ENCODE measurements at places on chromosomes 2 and 18.

DNA sequence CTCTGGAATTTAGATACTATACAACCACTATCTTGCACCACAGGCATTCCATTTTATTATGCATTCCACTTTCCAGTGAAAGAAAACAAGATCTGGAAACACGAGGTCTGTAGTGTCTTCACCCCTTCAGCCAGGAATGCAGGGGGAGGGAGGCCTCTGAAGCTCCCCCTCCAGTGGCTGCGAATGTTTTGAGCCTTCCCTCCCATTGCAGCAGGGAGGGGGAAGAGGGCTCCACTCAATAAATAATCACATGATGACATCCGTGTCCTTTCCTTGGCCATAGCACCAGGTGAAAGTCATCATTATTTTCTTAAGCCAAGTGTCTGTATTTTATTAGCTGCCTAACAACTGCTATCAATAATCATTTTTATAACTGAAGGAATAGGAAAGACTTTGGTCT lies 38.6 kb downstream of the ALPK2 start:
- peak; percentile 74 for DNase-seq

- peak; percentile 36 for DNase-seq
These were observed 152.0 kb downstream of the SRBD1 start for GRCh38 chr2:45458909-45459563.

DNA sequence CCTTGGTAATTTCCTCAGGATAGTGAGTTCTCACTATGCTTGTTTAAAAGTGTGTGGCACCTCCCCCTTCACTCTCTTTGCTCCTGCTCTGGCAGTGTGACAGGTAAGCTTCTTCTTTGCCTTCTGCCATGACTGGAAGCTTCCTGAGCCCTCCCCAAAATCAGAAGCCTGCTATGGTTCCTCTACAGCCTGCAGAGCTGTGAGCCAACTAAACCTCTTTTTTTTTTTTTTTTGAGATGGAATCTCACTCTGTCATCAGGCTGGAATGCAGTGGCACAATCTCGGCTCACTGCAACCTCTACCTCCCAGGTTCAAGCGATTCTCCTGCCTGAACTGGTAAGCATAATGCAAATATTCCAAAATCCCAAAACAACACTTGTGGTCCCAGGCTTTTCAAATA lies 80.0 kb downstream of the SOWAHC start:
- no peak for DNase-seq

DNA sequence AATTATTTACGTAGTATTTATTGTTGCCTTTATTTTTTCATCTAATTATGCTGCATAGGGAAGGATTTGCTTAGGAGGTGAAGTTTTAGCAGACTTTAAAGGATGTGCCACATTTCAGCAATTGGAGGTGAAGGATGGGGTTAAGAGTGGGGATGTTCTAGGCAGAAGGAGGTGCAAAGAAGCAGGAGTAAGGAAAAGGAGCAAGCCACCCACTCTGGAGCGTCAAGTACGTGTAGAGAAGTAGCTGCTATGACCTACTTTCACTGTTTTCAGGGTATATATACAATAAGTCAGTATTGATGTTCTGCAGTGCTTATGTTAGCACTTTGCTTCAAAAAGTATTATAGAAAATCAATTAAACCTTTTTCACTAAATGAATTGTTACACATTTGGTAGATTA lies 34.4 kb downstream of the ITGAV start:
- no peak for DNase-seq

GRCh38 chr2:202757339-202757738 lies 114.2 kb downstream of the ICA1L start:
- no peak for DNase-seq

DNA sequence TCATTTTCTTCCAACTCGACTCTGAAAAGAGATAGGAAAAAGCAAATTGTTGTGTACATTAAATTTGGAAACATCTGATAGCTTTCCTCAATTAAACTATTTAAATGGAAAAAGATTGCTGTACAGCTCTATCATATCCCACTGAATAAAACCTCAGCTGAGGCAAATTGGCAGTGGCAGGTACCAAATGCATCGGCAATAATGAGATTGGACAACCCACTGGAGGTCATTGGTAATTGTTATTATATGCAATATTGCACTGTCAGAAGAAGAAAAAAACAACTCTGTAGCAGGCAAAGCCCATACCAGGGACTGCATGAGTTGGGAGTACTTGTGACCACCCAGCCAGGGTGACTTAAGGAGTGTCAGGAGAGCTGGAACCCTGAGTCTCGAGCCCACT lies 291.6 kb upstream of the SKOR2 start:
- no peak for DNase-seq

DNA sequence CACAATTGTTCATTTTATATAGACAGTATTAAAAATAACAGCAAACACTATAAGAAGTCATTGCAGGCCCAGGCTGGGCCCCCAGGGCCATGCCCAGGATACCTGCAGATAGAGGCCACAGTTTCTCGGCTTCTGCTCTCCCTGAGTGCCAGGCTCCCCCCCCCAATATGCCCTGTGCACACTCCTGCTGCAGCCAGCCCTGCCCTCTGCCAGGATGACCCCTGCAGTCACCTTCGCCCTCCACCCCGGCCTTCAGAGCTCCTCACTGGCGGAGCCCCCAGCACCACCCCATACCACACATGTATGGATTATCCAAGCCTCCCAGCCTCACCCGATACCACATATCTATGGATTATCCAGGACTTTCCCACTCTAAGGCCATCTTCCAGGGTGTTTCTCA lies 104.5 kb downstream of the TPO start:
- no peak for DNase-seq

- DNase-seq = no peak
These were observed 2.7 kb upstream of the ZC3H8 start for GRCh38 chr2:112257575-112257974.

DNA sequence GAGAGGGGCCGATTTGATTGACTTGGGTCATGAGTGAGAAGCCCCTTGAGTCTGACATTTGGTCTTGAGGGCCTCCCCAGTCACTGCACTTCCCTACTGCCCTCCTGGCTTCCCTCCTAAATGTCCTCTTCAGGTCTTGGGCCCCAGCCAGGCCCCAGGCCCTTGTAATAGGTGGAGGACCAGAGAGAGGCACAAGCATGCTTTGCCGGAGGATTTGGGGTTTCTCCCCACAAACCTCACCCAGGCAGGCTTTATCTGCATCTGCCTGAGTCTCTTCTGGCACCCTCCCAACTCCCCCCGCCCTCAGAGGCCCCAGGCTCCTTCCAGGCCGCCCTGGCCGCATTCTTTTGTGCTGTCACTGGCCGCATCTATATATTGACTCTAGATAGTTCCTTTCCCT lies 270.7 kb downstream of the HAUS1 start:
- no peak for DNase-seq

GRCh38 chr2:101766871-101767739 lies 69.6 kb downstream of the MAP4K4 start:
- DNase-seq = no peak

- DNase-seq = no peak
These were observed 117.8 kb downstream of the DYM start for GRCh38 chr18:49342690-49343089.

GRCh38 chr18:6174983-6175745 lies 239.5 kb downstream of the L3MBTL4 start:
- no peak for DNase-seq

DNA sequence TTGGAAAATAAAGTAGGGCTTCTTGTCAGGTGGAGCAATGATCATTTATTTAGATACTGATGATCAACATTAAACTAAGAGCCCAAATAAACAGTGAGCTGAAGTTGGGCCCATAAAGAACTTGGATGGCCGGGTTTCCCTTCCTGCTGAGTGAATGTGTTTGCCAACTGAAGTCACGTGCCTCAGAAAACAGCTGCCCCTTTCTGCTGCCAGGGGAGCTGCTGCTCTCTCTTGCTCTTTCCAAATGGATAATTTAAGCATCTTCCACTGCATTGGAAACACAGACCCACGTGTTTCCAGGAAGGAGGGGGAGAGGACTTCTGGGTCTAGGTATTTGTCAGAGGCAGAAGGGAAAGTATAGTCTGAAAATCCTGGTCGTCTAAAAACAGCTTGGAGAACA lies 22.9 kb upstream of the NCKAP5 start:
- peak; percentile 88 for DNase-seq

DNA sequence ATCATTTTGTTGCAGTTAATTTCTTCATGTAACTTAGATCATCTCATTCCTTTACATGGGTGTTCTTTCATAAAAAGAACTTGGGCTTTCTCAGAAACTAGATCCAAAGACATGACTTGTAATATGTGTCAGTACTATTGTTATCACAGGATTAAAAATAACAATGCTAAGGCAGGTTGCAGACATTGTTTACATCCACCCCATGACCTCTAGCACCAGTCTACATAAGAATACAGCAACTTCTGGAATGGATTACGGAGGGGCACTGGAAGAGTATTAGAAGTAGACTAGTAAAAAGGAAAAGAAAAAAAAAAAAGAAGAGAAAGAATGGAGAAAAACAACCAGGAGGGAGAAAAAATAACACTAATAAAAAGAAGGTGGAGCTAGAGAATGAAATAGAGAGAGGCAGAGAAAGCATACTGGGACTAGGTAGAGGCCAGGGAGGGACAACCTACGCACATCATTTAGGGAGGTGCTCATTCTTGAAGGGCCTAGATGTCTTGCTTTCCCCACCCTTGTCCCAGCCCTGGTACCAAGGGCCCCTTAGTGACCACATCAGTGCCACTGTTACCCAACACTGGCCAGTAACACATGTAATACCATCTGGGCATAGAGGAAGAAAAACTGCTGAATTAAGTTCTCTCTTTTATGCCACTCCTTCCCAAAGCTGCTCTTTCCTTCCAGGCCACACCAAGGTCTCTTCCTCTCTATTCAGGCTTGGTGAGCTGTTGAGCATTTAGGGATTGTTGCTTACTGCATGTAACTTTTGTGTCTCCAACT lies 70.6 kb upstream of the KLF7 start:
- no peak for DNase-seq

DNA sequence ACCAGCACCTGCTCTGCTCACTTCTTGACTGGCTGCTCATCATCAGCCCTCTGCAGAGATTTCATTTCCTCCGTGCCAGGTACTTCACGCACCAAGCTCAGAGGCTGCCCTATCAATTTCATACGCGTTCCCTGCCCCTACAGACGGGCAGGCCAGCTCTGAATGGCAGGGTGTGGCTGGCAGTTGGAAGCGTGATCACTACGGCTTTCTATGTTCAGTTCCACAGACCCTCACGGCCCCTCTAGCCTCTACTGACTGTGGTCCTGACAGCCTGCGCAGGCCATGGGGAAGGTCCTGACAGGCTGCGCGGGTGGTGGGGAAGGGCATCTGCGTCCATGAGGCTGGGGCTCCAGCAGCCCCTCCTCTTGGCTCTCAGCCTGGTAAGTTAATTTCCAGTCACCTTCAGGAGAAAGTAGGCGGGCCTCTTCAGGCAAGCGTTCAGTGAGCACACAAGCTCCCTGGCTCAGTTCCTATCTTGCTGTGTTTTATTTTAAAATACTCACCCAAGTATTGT lies 154.8 kb downstream of the ZNF236 start:
- peak; percentile 33 for DNase-seq

DNA sequence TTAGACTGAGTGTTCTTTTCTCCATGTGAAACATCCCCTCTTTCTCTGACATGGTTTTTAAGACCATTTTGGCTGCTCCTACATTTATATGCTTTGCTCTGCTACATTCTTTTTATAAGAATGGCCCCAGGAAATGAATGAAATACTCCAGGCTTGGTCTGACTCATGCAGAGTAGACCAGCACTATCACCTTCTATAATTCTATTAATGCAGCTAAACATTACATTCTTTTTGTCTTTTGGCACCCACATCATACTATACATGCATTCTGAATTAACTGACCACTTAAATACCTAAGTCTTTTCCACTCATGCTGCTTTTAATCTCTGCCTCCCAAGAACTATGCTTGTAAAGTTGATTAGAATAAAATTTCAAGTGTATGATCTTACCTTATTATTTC lies 94.1 kb downstream of the AAK1 start:
- DNase-seq = no peak

- DNase-seq = no peak
These were observed 136.0 kb downstream of the PLCL1 start for GRCh38 chr2:197940382-197940781.

DNA sequence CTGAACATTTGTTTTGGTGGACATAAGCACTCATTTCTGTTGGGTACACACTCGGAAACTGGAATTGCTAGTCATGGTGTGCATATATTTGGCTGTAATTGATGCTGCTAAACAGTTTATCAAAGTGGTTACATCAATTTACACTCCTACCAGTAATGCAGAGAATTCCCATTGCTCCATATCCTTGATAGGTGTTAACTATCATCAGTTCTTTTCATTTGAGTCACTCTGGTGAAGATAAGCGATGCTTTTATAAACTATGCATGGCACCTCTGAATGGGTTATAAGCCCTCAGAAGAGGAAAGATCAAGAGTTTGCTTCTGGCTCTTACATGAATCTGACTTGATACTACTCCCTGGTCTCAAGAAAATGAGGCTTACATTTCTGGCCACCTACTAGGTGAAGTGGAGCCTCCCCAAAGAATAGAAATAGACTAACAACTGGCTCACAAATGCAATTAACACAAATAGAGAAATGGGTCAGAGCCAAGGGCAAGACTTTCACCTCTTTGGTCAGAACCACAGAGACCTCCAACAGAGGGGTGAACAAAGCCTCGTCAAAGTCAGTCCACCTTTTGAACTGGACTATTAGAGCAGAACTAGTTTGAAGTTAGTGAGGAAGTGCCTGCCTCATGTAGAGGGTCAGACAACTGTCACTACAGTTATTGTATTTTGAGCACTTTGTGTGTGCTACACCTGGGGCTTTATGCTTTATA lies 15.0 kb upstream of the STK17B start:
- DNase-seq = no peak

- DNase-seq = no peak
These were observed 21.2 kb upstream of the IL1A start for GRCh38 chr2:112805542-112805941.

- no peak for DNase-seq
These were observed 15.2 kb downstream of the R3HDM1 start for GRCh38 chr2:135546436-135546835.

DNA sequence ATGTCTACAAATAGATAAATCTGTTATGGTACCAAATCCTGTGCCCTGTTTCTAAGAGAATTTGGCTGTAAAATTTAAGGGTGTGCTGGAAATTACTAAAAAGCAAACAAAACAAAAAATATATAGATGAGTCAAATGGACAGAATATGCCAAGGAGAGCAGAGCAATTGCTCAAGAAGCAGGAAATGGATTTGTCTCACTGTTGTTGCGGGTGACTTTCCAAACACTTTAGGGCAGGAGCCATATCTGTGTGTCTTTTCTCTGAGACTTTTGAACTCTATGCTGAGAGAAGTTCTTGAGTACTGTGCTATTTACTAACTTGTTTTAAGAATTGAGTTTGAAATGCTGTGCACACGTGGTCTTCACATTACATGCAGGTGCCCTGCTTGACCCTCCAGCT lies 221.7 kb downstream of the PHLPP1 start:
- DNase-seq = no peak

GRCh38 chr2:184835398-184835715 lies 237.0 kb downstream of the ZNF804A start:
- DNase-seq = no peak
